Liver (tissue), 10 donors: ENCODE measurements at places on chromosomes 5 and 9. TPM values are rescaled to one million over a fixed set of nuclear protein-coding genes. Genes with fewer than 3 reads are reported as not detected.
A peak's percentile ranks its signal among the peaks of the same experiment; 100 is the strongest.

DNA sequence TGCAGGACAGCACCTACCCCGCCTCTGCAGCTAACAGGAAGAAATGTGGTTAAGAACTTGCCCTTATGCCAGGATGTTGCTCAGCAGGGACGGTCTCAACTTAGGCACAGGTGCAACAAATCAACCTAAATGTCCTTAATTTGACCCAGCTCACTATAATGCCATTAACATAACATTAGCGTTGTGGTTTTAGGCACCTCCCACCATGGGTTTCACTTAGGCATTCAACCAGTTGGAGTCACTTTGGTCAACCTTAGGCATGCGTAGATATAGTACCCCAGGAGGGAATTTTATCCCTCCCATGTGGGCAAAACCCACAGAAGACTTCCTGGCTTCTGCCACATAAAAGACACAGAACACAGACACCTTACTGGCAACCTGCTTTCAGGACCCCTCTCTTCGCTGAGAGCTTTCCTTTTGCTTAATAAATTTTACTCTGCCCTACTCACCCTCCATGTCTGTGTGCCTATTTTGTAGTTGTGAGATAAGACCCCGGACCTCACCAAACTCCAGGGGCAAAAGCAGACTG lies 8.7 kb upstream of the ERAP1 start:
- H3K4me3 ChIP-seq = no peak overlapping the region
- no peaks in the 10 kb centered on the region for H3K4me1 ChIP-seq
- H3K27ac ChIP-seq = no peak overlapping the region
- DNase-seq = no peak
- no peaks in the 10 kb centered on the region for H3K27me3 ChIP-seq
- H3K36me3 ChIP-seq = no peaks in the 10 kb centered on the region

- H3K27me3 ChIP-seq = peaks cover 4% of the 10 kb centered on the region
- no peak overlapping the region for H3K27ac ChIP-seq
- H3K36me3 ChIP-seq = no peaks in the 10 kb centered on the region
- H3K4me3 ChIP-seq = no peak overlapping the region
- H3K4me1 ChIP-seq = no peaks in the 10 kb centered on the region
- DNase-seq = no peak
These were observed 103.2 kb upstream of the LMX1B start for GRCh38 chr9:126510564-126510963.

DNA sequence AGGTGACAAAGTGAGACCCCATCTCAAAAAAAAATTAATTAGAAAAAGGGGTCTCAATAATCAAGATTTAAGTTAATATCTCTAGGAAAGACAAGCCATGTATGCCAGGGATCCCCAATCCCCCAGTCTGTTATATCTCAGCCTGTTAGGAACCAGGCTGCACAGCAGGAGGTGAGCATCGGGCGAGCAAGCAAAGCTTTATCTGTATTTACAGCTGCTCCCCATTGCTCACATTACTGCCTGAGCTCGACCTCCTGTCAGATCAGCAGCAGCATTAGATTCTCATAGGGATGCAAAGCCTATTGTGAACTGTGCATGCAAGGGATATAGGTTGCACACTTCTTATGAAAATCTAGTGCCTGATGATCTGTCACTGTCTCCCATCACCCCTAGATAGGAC lies 116.8 kb downstream of the TARS1 start:
- H3K36me3 ChIP-seq = no peaks in the 10 kb centered on the region
- H3K27me3 ChIP-seq = no peaks in the 10 kb centered on the region
- H3K27ac ChIP-seq = no peak overlapping the region
- H3K4me1 ChIP-seq = no peaks in the 10 kb centered on the region
- no peak overlapping the region for H3K4me3 ChIP-seq

DNA sequence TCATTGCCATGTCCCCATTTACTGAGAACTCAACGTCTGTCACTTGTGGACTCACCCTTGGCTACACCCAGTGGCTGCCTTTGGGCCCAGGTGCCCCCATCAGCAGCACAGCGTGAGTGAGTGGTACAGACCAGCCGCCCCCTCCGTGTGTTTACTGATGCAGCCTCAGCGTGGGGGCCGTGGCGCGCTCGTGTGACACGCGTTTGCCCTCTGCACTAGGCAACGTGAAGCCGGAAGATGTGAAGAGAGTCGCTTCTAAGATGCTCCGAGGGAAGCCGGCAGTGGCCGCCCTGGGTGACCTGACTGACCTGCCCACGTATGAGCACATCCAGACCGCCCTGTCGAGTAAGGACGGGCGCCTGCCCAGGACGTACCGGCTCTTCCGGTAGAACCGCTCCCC lies 12.4 kb downstream of the PMPCA start:
- H3K27me3 ChIP-seq = no peaks in the 10 kb centered on the region
- no peak for DNase-seq
- peaks cover under 1% of the 10 kb centered on the region for H3K4me1 ChIP-seq
- H3K27ac ChIP-seq = no peak overlapping the region
- H3K4me3 ChIP-seq = no peak overlapping the region

DNA sequence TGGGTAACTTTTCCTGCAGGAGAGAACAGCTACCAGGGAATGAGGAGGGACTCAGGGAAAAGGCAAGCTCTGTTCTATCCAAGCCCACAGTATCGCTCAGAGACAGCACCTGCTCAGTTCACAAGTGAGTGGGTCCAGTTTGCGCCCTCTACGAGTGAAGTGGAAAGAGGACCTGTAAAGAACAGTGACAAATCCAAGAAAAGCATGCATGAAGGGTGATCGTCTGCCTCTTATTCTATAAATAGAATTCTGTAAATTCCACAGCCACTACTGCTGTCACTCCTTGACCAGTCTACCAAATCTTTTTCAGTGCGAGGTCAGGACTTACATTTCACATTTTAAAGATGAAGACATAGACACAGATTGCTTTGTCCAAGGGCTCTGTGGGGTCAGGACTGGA lies 117.5 kb downstream of the ENTREP1 start:
- H3K27me3 ChIP-seq = no peaks in the 10 kb centered on the region
- H3K4me3 ChIP-seq = no peak overlapping the region
- H3K36me3 ChIP-seq = no peaks in the 10 kb centered on the region
- no peak overlapping the region for H3K27ac ChIP-seq
- H3K4me1 ChIP-seq = no peaks in the 10 kb centered on the region
- no peak for DNase-seq

DNA sequence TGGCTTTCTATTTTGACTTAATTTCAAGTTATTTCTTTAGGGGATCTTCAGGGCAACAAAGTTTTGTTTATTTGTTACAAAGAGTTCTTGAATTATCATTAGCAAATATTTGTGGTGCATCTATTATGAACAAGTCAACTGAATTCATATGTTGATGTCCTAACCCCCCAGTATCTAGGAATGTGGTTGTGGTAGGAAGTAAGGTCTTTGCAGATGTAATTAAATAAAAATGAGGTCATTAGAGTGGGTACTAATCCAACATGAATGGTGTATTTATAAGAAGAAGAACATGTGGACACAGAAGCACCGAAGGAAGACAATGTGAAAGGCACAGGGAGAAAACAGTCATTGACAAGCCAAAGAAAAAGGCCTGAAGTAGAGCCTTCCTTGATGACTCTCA lies 474.0 kb upstream of the DAB2 start:
- H3K27me3 ChIP-seq = no peaks in the 10 kb centered on the region
- no peaks in the 10 kb centered on the region for H3K4me1 ChIP-seq
- H3K4me3 ChIP-seq = no peak overlapping the region
- no peak for DNase-seq

DNA sequence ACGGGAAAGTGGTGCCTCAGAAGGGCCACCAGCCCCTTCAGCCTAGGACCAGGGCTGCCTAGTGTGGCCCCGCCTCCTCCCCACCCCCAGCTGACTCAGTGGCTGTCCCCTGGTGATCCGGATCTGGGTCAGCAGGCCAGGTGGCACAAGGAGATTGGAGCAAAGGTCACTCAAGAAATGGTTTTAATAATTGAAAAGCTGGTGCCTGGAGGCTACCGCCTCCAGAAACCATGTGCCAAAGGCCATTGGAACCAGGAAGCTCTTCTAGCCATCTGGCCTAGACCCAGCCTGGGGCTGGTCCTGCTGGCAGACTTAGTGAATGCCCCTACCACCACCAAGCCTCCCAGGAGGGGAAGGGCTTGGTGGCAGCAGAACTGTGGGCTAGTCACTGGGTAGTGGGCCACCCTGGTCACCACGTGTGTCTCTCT lies 1.5 kb downstream of the ST6GALNAC4 start:
- H3K27ac ChIP-seq = no peak overlapping the region
- peak; percentile 78 for DNase-seq
- peaks cover 21% of the 10 kb centered on the region for H3K4me1 ChIP-seq
- H3K36me3 ChIP-seq = no peaks in the 10 kb centered on the region

DNA sequence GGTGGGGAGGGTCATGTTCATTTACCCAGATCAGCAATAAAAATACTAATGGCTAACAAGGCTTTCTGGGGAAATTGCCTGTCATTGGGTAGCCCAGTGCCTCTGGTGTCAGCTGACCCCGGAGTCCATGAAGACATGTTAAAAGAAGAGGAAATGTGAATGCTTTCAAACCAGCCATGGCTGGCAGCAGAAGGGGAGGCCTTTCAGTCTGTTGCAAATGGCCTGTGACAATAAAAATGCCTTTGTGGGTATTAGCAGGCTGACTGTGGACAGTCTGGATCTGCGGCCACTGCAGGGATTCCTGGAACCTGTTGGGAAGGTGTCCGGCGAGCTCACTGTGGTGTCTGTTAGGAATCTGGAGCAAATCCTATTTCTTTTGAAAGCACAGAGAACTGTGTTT lies 7.5 kb downstream of the ABL1 start:
- no peak for DNase-seq
- H3K27me3 ChIP-seq = no peaks in the 10 kb centered on the region
- peaks cover 1% of the 10 kb centered on the region for H3K36me3 ChIP-seq
- H3K27ac ChIP-seq = no peak overlapping the region

DNA sequence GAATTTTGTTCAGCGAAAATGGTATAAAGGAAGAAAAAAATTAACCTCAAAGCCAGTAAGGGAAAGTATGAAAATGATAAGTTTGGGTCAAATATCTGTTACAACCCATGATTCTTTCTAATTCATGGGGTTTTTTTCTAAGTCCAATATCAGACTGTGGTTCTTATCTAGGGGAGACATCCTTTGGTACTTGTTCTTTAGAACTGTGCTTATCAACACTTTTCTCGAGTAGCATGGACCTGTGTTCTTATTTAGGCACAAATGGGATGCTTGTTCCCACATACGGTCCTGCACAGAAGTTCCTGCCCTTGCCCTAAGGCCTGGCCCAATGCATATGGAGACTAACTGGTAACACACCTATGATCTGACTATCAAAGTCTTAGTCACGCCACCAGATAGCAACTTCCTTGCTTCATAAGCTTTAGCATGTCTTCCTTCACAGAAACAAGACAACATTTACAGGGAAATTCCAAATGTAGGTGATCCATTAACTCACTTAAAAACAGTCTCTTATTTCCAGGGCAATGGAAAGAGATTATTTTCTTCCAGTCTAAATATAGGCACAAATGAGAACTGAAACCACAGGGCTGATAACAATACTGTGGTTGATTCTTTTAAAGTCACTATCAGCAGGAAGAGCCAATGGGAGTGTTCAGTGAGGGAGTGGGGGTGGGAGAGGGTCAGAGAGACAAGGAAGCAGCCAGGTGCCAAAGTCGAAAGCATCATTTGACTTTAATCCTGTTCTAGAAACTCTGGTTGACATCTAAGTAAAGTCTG lies 268.8 kb upstream of the ANKRD55 start:
- no peaks in the 10 kb centered on the region for H3K4me1 ChIP-seq

DNA sequence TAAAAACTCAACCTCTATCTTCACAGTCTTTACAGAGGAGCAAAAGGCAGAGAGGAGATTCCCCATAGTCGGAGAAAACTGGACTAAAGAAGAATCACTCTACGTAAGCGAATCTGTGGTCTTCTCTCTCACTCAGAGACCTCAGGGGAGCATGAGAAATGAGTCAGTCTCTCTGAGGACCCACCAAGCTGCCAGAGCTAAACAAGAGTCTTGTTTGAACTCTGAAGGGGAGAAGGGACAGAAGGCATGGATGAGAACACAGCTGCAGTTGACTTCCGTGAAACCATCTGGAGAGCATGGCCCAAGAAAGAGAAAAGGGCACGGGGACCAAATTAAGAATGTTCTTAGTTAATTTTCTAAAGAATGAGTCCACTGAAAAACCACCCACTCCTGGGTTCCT lies 12.8 kb upstream of the MAN2A1 start:
- no peaks in the 10 kb centered on the region for H3K27me3 ChIP-seq
- no peak for DNase-seq
- H3K4me1 ChIP-seq = no peaks in the 10 kb centered on the region
- no peak overlapping the region for H3K27ac ChIP-seq
- H3K36me3 ChIP-seq = no peaks in the 10 kb centered on the region

DNA sequence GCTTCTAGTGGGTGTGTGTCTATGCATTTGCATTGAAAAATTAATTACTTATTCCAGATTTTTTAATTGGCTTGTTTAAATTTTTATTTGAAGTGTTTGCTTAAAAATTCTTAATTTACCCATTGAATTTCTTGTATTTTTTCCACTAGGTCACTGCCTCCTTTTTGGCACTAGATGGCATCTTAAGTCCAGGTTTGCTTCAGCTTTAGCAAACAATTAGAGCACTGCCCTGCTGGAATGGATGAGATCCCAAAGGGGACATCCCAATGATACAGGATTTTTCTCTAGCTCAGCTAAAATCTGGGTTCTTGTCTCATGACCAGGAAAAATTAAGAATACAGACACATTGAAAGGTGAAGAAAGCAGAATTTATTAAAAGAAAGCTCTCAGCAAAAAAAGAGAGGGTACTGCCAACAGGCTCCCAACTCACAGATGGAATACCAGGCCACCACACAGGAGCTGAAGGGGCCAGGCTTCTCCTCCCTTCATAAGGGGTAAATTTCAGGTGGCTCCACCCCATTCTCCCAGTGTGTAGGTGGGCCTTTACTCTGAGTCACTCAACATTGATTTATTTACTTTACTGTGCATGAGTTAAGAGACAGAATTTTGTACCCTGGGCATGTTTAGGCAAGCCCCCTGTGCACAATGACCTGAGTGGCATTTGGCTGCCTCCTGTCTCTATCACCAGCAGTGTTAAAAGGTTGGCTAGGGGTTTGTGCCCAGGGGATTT lies 532.4 kb downstream of the ANXA1 start:
- no peaks in the 10 kb centered on the region for H3K4me1 ChIP-seq
- no peak for DNase-seq
- no peaks in the 10 kb centered on the region for H3K36me3 ChIP-seq
- no peak overlapping the region for H3K4me3 ChIP-seq
- H3K27ac ChIP-seq = no peak overlapping the region
- H3K27me3 ChIP-seq = no peaks in the 10 kb centered on the region

DNA sequence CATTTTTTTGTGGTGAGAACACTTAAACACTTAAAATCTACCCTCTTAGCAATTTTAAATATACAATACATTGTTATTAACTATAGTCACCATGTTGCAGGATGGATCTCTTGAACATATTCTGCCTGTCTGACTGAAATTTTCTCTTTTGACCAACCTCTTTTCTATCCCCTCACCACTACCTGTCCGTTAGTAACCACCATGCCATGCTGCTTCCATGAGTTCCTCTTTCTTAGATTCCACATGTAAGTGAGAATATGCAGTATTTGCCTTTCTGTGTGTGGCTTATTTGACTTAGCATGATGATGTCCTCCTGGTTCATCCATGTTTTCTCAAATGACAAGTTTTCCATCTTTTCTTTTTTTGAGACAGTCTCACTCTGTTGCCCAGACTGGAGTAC lies 48.5 kb upstream of the NAA35 start:
- H3K4me1 ChIP-seq = no peaks in the 10 kb centered on the region
- no peaks in the 10 kb centered on the region for H3K27me3 ChIP-seq
- no peaks in the 10 kb centered on the region for H3K36me3 ChIP-seq
- H3K4me3 ChIP-seq = no peak overlapping the region
- H3K27ac ChIP-seq = no peak overlapping the region

The PCDHGA7 gene
- 0.19 TPM for total RNA-seq

The LRRC19 gene
- total RNA-seq = 1.8 TPM

The FANCG gene
- total RNA-seq = 4.4 TPM

The GRIN1 gene
- total RNA-seq = not detected

The CTNND2 gene
- 0.50 TPM for total RNA-seq

The ZNG1E gene
- 64.7 TPM for total RNA-seq

The DRD1 gene
- total RNA-seq = 0.17 TPM
